Progenitor cell of endocrine pancreas (in vitro differentiated cells): ENCODE measurements at places on chromosomes 3 and 15. TPM values are rescaled to one million over a fixed set of nuclear protein-coding genes. Genes with fewer than 3 reads are reported as not detected.

Gene ZIC4
- total RNA-seq, result not detected in 2 replicates

Gene SERPINI1
- total RNA-seq, result 10.7 and 11.7 TPM in 2 replicates

GRCh38 chr3:126287171-126287535 is 70.1 kb downstream of the KLF15 start:
- peak overlapping the region; percentile 65 for H3K4me3 ChIP-seq
- H3K27ac ChIP-seq, result no peak overlapping the region
- H3K27me3 ChIP-seq, result peaks cover 58% of the 10 kb centered on the region
- H3K4me1 ChIP-seq, result peaks cover 4% of the 10 kb centered on the region
- DNase-seq, result no peak
- no peaks in the 10 kb centered on the region for H3K36me3 ChIP-seq

Gene ROBO2
- 75.2 and 83.8 TPM in 2 replicates for total RNA-seq

Gene CCDC39
- 0.22 and 0.29 TPM in 2 replicates for total RNA-seq

Gene EPHA3
- 0.17 and 0.38 TPM in 2 replicates for total RNA-seq

- peaks cover 21% of the 10 kb centered on the region for H3K36me3 ChIP-seq
- no peak for DNase-seq
- H3K27me3 ChIP-seq, result no peaks in the 10 kb centered on the region
- H3K27ac ChIP-seq, result peak overlapping the region; percentile 46
- no peak overlapping the region for H3K4me3 ChIP-seq
Measured at GRCh38 chr15:85649372-85649771, 145.4 kb downstream of the KLHL25 start.

DNA sequence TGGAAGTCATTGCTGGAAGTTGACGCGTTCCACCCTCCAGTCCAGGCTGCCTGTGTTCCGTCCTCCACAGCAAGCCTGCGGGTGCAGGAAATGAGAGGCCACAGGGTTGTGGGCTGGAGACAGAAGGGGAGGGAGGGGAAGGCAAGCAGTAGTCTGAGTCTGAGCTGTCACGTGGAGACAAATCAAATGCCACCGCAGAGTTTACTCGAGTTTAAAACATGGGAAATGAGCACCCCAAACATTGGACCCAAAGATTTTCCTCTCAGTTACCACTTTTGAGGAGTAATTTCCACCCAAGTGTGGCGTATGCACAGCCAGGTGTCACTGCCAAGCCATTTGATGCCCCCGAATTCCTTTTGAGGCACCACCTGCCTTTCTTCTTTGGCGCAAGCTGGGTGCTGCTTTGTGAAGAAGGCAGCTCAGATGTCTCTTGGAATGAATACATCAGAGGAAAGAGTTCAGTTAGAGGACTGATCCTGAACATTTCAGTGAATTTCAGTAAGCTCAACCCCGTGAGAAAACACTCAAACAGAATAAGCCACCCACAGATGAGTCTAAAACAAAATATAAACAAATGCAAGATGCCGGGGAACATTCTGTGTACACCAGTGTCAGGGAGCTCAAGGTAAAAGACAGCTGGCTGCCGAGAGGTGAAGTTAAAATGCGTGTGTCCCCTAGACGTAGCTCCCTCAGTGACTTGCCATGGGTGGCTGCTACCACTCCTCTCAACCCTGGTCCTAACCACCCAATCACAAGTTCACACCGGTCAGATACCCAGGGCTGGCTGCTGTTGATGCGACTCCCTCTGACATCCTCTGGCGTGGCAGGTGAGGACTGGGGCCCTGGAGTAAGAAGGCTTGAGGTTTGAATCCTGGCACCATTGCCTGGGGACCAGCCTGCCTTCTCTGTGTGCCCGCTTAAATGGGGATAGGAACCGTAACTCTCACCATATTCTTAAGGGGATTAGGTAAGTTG is 203.8 kb downstream of the UACA start:
- H3K27ac ChIP-seq, result no peak overlapping the region
- no peaks in the 10 kb centered on the region for H3K36me3 ChIP-seq
- H3K4me3 ChIP-seq, result no peak overlapping the region
- DNase-seq, result no peak

GRCh38 chr3:16842272-16843270 is 42.2 kb upstream of the PLCL2 start:
- no peaks in the 10 kb centered on the region for H3K36me3 ChIP-seq
- H3K4me1 ChIP-seq, result peaks cover 17% of the 10 kb centered on the region
- H3K27me3 ChIP-seq, result no peaks in the 10 kb centered on the region
- no peak overlapping the region for H3K27ac ChIP-seq

- no peaks in the 10 kb centered on the region for H3K27me3 ChIP-seq
- peaks cover 12% of the 10 kb centered on the region for H3K4me1 ChIP-seq
- H3K36me3 ChIP-seq, result peaks cover 2% of the 10 kb centered on the region
- no peak for DNase-seq
- no peak overlapping the region for H3K27ac ChIP-seq
Measured at GRCh38 chr3:60514866-60515265, 736.4 kb downstream of the FHIT start.

- no peaks in the 10 kb centered on the region for H3K36me3 ChIP-seq
- no peaks in the 10 kb centered on the region for H3K4me1 ChIP-seq
- H3K27me3 ChIP-seq, result no peaks in the 10 kb centered on the region
- no peak overlapping the region for H3K4me3 ChIP-seq
- DNase-seq, result no peak
- no peak overlapping the region for H3K27ac ChIP-seq
Measured at GRCh38 chr15:47383102-47383501, 334.2 kb upstream of the SEMA6D start.

GRCh38 chr3:37450561-37450960 is 276.2 kb upstream of the LRRFIP2 start:
- H3K4me3 ChIP-seq, result peak overlapping the region; percentile 4
- DNase-seq, result no peak
- no peaks in the 10 kb centered on the region for H3K36me3 ChIP-seq
- peaks cover 76% of the 10 kb centered on the region for H3K27me3 ChIP-seq
- H3K4me1 ChIP-seq, result no peaks in the 10 kb centered on the region

Gene IFT80
- 48.1 and 52.4 TPM in 2 replicates for total RNA-seq

- no peaks in the 10 kb centered on the region for H3K36me3 ChIP-seq
- no peak overlapping the region for H3K27ac ChIP-seq
- peaks cover 31% of the 10 kb centered on the region for H3K27me3 ChIP-seq
- H3K4me1 ChIP-seq, result peaks cover 8% of the 10 kb centered on the region
- DNase-seq, result peak; percentile 20
- no peak overlapping the region for H3K4me3 ChIP-seq
Measured at GRCh38 chr3:46695177-46695961, 1.9 kb upstream of the ALS2CL start.

Gene ATP13A5
- 0.07 and 0.29 TPM in 2 replicates for total RNA-seq

DNA sequence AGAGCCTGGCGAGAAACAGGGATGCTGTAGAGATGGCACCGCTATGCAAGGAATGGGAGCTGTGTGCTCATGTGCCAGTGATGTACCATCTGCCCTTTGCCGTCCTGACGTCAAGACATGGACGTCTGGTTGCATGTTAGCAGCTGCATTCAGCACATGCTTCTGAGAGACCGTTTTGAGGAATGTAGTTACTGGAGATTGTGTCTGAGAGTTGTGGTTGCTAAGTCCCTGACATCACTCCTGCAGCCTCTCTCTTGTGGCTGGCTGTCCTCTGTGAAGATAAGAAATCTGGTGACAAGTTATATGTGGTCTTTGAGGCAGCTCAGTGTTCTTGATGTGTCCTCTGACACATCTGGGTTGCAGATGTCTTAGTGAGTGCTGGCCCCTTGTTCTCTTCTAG is 165.1 kb downstream of the APBA2 start:
- no peak overlapping the region for H3K4me3 ChIP-seq
- DNase-seq, result no peak
- no peak overlapping the region for H3K27ac ChIP-seq
- peaks cover 5% of the 10 kb centered on the region for H3K36me3 ChIP-seq
- no peaks in the 10 kb centered on the region for H3K27me3 ChIP-seq
- peaks cover 5% of the 10 kb centered on the region for H3K4me1 ChIP-seq

Gene RBP2
- total RNA-seq, result not detected in 2 replicates

DNA sequence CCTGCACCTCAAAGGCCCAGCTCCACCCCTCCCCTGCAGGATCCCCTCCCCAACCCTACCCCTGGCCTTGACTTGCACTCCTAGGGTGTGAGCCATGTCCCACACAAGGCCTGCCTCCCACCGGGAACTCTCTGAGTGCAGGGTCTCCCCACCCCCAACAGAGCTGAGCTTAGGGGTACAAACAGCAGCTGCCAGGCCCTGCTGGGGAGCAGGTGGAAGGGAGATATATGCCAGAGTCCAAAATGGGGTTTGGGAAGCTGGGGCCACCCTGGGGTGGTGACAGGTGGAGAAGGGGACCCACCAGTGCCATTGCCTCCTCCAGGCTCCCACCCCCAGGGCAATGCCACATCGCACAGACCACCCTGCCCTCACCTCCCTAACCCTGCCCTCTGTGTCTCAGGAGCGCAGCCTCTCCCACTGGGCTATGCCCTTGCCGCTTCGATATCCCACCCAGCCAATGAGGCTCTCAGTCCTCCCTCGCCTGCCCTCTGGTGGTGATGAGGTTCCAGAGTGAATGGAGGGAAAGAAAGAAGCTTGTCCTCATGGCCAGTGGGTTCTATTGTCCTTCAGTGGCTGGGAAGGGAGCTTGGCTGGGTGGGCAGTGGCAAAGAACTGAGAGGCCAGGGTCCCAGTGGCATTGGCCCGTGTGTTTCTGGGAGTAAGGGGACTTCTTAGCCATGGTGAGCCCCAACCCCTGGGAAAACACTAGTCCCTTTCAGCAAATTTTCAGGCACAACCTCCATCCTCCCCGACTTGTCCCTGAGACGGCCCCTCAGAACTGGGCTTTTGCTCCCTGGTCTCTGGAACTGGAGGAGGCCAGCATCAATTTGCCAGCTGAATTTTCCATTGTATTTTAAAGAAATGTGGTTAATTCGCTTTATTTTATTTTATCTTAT is 46.8 kb downstream of the CYP11A1 start:
- no peaks in the 10 kb centered on the region for H3K36me3 ChIP-seq
- H3K4me3 ChIP-seq, result no peak overlapping the region
- H3K4me1 ChIP-seq, result peaks cover 5% of the 10 kb centered on the region

DNA sequence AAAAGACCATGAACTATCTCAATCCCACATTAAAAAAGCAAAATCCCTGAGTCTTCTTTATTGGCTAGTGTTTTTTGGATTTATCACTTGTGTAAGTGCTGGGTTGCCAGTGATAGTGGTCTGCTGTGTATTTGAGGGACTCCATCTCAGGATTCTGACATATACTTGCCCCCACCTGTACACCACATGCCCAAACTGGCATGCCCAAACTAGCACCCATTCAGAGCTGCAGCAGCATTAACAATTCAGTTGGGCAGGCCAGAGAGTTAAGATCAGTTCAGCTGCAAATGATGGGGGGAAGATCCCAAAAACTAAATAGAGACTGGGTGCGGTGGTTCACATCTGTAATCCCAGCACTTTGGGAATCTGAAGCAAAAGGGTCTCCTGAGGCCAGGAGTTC is 6.3 kb upstream of the TIPIN start:
- no peak for DNase-seq
- H3K27me3 ChIP-seq, result no peaks in the 10 kb centered on the region
- H3K27ac ChIP-seq, result peak overlapping the region; percentile 84
- no peak overlapping the region for H3K4me3 ChIP-seq

DNA sequence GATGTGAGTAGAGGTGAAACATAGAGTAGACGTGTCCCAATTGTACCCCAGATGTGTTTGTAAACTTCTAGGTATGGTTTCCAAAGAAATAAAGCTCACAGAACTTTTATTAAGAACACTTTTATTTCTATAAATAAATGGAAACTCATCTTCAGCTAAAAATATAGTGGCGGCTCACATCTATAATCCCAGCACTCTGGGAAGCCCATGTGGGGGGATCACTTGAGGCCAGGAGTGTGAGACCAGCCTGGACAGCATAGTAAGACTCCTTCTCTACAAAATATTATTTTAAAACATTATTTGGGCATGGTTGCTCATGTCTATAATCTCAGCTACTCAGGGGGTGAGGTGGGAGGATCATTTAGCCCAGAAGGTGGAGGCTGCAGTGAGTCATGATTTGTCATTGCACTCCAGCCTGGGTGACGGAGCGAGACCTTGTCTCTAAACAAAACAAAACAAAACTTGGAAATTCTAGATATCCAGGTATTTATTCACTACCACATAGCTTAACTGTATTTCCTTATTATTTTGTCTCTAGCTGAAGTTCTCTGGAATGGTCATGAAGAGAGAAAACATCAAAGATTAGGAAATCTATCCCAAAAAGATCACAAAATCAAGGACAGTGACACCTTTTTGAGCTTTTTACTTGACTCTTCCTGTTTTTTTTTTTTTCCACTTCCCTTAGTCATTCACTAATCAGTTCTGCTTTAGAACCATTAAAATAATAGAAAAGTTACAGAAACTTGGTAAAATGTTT is 258.1 kb downstream of the TIGIT start:
- DNase-seq, result no peak
- H3K27me3 ChIP-seq, result no peaks in the 10 kb centered on the region
- H3K27ac ChIP-seq, result no peak overlapping the region
- no peaks in the 10 kb centered on the region for H3K36me3 ChIP-seq
- peaks cover 2% of the 10 kb centered on the region for H3K4me1 ChIP-seq
- no peak overlapping the region for H3K4me3 ChIP-seq

DNA sequence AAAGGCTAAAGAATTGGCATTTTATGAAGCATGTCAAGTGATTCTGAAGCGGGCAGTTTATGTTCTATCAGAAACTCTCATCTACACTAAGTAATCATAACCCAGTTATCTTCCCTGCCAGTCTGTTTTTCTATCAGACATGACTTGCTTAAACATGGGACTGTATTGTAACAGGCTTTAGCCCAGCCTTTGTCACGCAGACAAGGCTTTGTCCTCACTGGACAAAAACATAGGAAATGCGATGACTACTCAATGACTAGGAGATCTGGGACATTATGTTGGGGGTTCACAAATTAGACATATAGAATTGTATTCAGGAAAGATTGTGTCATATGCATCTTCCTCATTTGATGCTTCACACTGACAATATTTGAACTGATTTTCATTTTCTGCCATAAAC is 115.5 kb downstream of the GADL1 start:
- DNase-seq, result no peak
- peaks cover 22% of the 10 kb centered on the region for H3K4me1 ChIP-seq
- H3K36me3 ChIP-seq, result no peaks in the 10 kb centered on the region
- no peak overlapping the region for H3K4me3 ChIP-seq
- no peak overlapping the region for H3K27ac ChIP-seq
- peaks cover 12% of the 10 kb centered on the region for H3K27me3 ChIP-seq

DNA sequence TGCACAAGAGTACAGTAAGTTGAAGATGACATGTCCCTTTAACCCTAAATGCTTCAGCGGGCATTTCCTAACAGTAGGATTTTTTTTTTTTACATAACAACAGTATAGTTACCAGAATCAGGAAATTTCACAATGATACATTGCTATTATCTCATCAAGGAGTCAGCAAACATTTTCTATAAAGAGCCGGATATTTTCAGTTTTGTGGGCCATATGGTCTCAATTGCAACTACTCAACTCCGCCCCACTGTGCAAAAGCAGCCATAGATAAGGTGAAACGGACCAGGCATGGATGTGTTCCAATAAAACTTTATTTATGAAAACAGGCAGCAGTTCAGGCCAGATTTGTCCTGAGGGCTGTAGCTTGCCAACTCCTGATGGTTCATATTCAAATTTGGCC is 130.6 kb downstream of the SMAD6 start:
- no peak for DNase-seq
- no peaks in the 10 kb centered on the region for H3K36me3 ChIP-seq
- H3K4me3 ChIP-seq, result no peak overlapping the region

GRCh38 chr3:48190911-48191310 is 2.7 kb upstream of the CDC25A start:
- no peak overlapping the region for H3K4me3 ChIP-seq
- H3K27me3 ChIP-seq, result no peaks in the 10 kb centered on the region
- DNase-seq, result no peak
- peaks cover 1% of the 10 kb centered on the region for H3K36me3 ChIP-seq
- peaks cover 10% of the 10 kb centered on the region for H3K4me1 ChIP-seq

Gene CYP8B1
- total RNA-seq, result not detected in 2 replicates
